CMK (cell line): ENCODE measurements at places on chromosomes 11 and 22.

DNA sequence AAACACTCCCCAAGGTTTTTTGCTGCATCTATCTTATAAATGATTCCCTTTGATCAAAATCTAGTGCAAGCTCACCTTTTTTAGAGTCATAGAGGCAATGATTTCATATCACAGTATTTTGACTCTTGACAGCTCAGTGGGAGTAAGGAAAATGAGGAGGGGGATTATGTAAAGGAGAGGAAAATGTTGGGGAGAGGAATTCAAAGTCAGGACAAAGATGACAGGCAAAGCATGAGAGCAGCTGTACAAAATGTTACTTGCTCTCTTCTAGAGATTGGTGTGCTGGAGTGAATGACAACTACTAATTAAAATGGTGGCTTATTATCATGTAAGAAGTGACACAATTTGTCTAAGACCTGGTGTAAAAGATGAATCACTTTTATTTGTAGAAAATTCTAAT, 644.6 kb upstream of the CHORDC1 start:
- DNase-seq = no peak

- no peak for DNase-seq
Observed at GRCh38 chr22:37442537-37442936, 15.3 kb upstream of the ELFN2 start.

DNA sequence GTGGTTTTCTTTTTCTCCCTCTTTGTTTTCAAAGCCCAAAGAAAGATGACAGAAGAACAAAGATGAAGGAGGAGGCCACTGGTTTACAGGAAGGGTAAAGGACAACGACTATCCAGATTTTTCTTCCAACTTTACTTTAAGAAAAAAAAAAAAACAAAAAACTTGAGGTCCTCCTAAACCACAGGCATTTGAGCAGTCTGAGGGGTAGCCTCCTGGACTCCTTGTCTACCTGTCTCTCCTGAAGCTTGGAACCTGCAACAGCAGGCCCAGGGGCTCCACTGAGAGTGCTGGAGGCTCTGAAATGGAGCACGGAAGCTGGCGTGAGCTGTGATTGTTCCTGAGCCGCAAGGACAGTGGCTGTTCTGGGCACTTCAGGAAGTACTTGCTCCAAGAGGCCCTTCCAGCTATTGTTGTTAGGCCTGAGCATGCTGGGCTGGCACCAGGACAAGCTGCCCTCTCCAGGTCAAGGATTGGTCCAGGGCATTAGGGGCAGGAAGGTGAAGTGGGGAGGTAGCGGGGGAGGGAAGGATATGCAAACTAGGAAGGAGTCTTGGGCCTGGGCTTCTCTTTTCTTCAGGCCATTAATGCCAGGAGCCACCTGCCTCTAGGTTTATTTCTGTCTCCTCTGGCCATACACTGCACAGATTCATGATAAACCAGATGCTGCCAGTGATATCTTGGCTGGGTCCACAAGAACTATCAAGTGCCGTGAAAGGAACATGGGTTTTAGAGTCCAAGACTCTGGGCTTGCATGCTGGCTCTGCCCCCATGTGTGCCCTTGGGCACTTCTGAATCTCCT, 147.3 kb downstream of the CCDC34 start:
- no peak for DNase-seq

DNA sequence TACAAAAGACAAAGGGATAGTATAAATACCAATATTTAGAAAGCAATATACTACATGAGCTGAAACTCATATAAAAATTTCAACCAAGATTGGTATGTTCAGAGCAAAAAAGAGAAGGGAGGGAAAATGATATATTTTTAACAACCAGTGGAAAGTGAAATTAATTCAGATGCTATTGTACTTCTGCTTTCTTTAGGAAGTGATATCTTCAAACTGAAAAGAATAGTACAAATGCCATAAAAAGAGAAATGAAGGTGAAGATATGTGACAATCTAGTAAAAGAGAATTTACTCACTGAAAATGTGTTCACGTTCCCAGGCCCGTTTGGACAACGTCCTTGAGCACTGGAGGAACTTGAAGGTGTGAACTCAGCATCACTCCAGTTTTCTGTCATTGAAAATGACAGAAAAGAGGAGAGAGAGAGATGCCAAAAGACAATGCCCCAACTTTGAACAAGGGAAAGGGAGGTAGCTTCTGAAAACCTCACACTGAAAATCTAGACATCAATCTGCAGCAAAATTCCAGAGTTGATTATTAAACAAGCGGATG, 47.5 kb downstream of the SC5D start:
- DNase-seq = no peak

DNA sequence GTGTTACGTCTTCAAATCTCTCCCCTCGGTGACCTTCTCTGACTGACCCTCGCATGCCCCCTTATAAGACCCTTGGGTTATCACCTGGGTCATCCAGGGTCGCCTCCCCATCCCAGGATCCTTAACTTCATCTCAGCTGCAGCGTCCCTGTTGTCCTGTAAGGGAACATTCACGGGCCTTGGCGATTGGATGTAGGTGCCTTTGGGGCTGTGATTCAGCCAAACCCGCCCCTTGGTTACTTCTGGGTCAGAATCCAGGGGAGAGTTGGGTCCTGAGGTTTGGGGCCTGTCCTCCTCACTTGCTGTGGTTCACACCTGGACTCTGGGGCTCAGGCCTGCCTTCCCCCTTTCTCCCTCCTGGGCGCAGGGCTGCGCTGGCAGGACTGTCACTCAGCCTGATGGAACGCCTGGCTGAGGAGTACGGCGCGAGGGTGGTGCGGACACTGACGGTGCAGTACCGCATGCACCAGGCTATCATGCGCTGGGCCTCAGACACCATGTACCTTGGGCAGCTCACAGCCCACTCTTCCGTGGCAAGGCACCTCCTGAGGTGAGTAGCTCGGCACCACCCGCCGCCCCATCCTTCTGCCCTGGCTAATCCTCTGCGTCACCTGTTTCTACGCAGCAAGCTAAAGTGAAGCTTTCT, 29.4 kb downstream of the IGHMBP2 start:
- no peak for DNase-seq

DNA sequence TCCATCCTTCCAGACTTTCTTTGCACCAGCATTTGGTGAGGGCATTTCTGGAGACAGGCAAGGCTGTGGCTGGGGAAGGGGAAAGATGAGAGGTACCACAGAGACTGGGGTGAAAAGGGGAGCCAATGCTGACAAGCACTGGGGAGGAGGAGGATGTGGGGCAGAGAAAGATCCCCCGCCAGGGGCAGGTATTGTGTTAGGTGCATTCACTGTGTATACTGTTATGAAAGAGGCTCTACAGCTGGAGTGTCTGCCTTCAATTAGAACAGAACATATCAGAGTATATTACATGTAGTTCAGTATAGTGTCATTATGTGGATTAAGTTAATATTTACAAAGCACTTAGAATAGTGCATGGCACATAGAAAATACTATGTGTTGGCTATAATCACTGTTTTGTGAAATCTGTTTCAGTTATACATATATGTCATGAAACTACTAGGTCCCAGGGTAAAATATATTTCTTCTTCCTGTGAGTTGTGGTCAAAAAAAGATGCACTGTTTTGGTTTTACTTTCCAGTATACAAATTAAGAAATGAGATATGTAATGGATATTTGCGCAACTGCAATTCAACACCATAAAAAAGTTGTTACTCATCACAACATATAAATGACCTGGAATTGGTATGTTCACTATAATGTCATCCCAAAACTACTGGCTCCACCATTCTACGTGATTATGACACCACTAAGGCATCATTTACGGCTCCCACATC, 8.4 kb downstream of the MSANTD2 start:
- no peak for DNase-seq

DNA sequence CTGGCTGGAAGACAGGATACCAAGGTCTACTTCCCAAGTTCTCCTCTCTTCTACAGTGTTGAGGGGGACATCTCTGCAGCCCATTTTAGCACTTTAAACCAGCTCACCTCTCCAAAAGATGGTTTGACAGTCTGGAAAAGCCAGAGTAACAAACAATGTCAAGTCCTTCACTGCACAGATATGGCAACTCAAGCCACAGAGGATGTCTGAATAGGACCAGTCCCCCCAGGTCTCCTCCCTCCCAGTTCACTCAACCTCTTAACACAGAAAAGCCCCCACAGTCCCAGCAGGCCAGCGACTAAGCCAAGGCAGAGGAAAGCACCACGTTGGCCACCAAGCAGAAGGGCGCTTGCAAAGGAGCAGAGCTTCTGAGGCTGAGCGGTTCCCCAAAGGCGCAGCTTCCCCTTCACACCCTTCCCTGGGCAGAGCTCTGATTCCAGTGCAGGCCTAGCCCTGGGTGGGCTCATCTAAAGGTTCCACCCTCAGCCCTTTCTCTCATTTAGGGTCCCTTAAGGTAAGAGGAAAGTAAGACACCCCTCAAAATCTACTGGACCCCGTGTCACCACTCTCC, 62.7 kb downstream of the PAK1 start:
- peak; percentile 17 for DNase-seq

GRCh38 chr11:36672815-36673450, 74.9 kb upstream of the RAG2 start:
- no peak for DNase-seq

- DNase-seq = no peak
Observed at GRCh38 chr11:47236482-47236881, 12.1 kb downstream of the ACP2 start.

DNA sequence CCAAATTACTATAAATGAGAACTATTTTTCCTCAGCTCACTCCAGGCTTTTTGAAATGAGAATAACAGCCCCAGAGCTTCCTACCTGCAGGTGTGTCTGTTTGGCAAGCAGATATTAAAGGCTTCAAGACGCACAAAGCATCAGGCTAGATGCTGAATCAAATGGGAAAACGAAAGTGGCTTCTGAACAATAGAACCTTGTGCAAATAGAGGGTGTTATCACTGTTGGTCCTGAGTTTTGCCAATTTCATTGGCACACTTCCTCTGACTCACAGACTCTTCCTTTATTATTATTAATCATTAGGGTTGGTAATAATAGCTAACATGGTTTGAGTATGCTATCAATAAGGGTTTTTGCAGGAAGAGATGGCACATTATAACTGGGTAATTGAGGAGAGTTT, 13.4 kb downstream of the SYT13 start:
- no peak for DNase-seq

- no peak for DNase-seq
Observed at GRCh38 chr11:19200410-19201201, 1.2 kb downstream of the CSRP3 start.

- DNase-seq = no peak
Observed at GRCh38 chr11:114836161-114836560, 157.8 kb downstream of the NXPE2 start.

GRCh38 chr22:23769321-23769965, 1.7 kb upstream of the CHCHD10 start:
- DNase-seq = no peak

DNA sequence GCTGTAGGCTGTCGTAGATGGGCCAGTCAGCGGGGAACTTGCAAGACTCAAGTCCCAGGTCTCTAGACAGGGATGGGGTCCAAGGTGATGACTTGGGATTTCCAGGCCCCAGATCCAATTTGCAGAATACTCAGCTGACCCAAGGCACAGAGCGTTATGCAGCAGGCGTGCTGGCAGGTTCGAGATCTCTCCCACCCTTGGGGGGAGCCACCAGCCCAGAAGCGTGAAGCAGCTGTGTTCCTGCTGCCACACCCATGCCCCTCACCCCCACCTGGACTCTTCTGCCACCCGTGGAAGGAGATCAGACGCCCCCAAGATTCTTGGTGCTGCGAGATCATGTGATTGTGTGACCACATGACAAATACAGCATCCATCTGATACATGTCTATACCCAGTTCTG, 142.6 kb downstream of the BRD1 start:
- no peak for DNase-seq

DNA sequence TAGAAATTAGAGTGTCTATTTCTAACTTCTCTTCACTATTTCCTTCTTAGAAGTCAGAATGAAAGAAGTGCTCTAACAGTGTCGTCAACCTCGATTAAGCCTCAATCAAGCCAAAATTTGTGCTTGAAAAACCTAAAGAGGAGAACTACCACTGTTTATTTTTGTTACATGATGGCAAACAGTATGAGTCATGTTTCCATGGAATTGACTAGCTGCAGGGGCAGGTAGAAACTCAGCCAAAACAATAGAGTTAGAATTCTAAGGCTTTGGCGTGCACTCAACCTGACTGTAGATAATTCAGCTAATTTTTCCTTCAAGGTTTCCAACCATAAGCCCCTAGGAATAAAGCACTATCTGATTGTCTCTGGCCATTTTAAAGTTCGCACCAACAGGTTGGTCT, 415.9 kb downstream of the ETS1 start:
- no peak for DNase-seq

DNA sequence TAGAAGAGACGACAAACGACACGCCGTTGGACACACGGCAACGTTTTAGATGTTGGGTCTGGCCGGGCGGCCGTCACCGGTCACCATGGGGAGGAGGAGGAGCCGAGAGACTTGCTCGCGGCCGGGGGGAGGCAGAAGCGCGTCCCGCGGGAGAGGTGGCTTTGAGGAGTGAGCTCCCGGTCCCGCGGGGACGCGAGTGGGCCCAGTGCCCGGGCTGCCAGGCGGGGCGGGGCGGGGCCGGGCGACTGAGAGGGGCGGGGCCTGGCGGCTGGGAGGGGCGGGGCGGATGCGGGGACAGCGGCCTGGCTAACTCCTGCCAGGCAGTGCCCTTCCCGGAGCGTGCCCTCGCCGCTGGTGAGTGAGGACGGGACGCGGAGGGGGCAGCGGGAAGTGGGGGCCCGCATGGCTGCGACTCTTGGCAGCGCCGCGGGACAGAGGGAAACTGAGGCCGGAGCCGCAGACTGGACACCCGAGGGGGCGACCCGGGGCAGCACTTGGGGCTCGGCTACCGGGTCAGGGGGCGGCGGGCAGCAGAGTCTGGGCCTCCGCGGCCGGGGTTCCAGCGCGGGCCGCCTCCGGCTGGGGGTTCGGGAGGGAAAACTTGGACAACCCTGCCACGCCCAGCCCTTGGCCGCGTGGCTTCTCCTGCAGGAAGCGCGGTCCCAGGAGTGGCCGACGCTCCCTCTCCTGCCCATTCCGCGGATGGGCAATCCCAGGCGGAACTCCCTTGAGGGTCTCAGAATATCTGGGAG, at the start of gene TSPO:
TSPO (plus strand) TSS at position 309 of the 752 bp plus-strand sequence. CDS start 7,680 bp downstream, outside the sequence.
- peak; percentile 45 for DNase-seq

DNA sequence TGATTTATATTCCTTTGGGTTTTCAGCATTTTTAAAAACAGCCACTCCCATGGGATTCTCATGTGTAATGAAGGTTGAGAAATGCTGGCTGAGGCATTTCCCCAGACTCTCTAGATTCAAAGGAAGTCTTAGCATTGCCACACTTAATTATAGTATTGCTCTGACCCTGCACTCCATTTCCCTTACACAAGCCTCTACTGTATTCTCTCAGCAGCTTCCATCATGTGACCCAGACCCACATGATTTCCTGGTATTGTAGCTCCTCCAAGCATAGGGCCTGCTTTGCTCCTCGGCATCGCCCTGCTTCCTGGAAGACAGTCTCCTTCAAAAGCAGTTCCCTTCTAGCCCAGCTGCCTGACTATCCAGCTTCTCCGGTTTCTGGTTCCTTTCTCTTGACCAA, 261.5 kb downstream of the LARGE1 start:
- DNase-seq = no peak

GRCh38 chr22:41660416-41660815, 28.3 kb downstream of the SNU13 start:
- DNase-seq = no peak

GRCh38 chr11:8867931-8868631, 42.9 kb upstream of the AKIP1 start:
- DNase-seq = no peak

GRCh38 chr22:30244066-30244465, 2.5 kb downstream of the LIF start:
- DNase-seq = no peak
